ENCODE measurements at places on chromosomes 3 and 15.

DNA sequence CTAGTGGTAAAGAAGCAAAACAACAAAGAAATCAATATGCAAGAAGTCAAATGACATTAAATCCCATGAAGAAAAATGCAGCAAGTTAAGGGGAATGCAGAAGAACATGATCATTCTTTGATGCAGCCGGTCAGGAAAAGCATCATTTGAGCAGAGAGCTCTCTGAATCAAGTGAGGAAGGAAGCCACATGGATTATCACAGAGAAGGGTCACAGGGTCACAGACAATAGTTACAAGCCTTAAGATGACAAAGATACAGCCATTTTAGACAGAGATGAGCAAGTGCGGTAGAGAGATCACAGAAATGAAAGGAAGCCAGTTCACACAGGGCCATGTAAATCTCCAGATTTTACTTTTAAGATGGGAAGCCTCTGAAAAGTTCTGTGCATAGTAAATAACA lies 43.9 kb downstream of the UBE3A start:
- no peak for DNase-seq

DNA sequence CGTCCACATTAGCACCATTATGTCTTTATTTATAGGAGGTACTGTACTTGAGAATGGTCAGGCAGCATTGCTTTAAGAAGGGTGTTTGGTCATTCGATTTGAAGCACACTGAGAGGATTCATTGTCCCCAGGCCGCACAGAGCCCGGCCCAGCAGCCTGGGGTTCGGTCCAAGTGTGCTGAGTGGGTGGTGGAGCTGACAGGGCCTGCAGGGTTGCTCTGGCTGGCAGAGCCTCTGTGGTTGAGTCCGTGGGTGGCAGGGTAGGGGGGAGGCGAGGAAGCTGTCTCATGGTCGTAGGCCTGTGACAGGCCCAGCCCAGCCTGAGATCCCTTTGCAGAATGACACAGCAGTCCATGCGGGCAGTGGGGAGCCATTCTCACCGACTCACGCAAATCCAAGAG lies 227.7 kb upstream of the TOPAZ1 start:
- DNase-seq = no peak

GRCh38 chr3:197338586-197338985 lies 40.2 kb upstream of the DLG1 start:
- no peak for DNase-seq

DNA sequence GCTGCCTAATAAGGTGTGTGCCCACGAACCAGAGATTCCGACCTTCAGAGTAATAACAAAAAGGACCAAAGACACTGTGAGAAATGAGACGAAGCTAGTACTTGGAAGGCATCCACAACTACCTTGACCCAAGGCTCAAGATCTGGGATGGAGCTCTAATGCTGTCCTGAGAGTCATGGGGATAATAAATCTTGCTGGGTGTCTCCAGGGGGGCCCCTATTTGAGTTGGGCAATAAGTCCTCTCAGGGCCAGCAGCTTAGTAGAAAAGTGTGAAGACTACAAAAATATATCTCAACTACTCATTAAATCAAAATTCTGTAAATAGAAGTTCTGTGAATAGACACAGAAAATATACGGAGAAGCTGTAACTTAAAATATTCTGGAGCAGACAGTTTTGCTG lies 2.9 kb upstream of the NDN start:
- no peak for DNase-seq

GRCh38 chr3:138594935-138595610 lies 1.0 kb upstream of the CEP70 start:
- no peak for DNase-seq
